Activated T-cell treated with anti-CD3 and anti-CD28 coated beads for 1 hour (primary cell): ENCODE measurements at places on chromosomes 3 and 15.

DNA sequence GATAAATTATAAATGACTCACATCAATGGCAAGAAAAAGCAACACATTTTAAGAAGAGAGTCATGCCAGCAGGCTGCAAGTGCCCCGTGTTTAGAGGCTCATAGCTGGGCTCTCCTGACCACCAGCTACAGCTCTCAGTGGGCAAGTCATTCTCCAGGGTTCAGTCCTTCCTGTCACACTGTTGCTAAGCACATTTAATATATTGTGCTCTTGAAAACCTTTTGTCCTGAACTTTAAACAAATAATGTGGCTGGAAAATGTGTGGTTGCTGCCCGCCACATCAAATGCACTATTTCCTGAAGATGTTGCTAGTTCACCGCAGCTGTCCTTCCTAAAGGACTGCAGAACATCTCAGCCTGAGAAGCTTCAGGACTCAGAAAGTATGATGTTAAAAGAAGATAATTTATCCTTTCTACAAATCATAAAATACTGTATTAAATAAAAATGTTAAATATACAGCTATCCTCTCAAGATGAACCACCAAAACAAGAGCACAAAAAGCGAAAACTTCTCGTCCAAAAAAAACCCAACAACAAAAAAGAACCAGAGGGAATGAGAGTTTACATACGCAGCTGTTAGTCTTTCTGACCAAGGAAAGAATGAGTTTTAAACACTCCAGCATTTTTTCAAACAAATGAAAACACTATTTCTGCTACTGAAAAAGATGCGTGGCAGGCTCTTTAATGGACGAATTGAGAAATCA is 951 bp downstream of the TARS3 start:
- DNase-seq: no peak

- DNase-seq: no peak
Observed at GRCh38 chr15:69997813-69998212, 99.9 kb downstream of the TLE3 start.

DNA sequence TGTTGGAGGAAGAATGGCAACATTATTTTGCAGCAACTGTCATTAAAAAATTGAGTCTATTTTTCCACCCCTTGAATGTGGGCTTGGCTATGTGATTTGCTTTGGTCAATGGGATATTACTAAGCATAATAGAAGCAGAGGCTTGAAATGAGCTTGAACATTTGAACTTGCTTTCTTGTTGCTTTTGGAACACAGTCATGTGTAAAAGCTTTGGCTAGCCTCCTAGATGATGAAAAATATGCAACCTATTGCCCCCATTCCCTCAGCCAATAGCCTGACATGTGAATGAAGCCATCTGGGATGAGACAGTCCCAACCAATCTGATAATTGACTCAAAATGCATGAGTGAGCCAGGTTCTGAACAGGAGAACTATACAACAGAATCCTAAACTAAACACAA is 78.4 kb downstream of the PLSCR2 start:
- no peak for DNase-seq

DNA sequence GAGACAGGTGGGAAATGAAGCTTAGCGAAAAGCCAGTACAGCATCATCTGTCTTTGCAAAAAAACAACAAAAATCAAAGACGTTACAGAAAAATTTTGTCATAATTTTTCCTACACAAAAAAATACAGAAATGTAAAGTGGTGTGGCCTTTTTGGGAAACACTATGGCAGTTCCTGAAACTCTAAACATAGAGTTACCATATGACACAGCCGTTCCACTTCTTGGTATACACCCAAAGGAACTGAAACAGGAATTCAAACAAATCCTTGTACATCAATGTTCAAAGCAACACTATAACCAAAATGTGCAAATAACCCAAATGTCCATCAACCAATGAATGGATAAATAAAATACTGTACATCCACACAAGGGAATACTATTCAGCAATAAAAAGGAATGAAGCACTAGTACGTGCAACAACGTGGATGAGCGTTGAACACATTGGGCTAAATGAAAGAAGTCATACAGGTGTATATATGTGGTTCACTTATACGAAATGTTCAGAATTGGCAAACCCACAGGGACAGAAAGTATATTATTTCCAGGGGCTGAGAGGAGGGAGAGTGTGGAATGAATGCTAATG is 46.8 kb downstream of the GLB1 start:
- no peak for DNase-seq

- no peak for DNase-seq
Observed at GRCh38 chr3:182713743-182714517, 79.4 kb upstream of the ATP11B start.

DNA sequence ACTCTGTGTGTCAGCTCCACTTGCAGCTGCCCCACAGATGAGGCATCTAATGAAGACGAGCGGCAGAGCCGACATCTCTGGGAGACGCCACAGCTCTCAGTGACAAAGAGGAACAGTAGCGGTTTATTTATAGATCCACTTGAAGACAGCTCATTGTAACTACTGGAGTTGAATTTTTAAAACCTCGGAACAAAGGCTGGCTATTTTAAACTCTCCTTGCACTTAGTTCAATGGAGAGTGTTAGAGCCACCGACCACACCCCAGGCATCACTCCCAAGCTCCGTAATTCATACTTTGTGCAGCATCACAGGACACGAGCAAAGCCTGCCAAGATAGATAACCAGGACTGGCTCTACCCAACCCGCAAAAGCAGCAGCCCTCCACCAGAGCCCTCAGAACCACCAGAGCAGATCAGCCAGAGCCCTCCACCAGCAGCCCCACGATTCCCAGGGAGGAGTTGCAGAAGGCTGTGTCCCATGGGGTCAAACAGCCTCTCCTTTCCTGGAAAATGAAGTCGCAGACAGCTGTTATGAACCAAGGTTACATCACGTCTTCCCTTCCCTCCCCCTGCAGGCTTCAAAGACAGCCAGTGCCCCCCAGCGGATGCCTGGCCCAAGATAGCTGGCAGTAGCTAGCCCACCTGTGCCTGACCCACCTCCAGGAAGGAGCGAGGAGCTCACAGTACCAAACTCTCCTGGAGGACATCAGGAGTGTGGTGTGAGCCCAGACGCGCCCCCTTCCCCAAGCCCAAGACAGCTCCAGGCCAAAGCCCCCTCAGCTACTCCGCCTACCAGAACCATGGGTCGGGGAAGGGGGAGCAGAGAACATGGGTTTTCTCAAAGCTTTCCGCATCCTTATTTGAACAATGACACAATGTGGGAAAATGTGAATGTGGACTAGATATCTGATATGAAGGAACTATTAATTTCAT is 45.7 kb downstream of the POC1A start:
- DNase-seq: no peak

- no peak for DNase-seq
Observed at GRCh38 chr3:95789111-95789510, 1025.3 kb upstream of the EPHA6 start.

DNA sequence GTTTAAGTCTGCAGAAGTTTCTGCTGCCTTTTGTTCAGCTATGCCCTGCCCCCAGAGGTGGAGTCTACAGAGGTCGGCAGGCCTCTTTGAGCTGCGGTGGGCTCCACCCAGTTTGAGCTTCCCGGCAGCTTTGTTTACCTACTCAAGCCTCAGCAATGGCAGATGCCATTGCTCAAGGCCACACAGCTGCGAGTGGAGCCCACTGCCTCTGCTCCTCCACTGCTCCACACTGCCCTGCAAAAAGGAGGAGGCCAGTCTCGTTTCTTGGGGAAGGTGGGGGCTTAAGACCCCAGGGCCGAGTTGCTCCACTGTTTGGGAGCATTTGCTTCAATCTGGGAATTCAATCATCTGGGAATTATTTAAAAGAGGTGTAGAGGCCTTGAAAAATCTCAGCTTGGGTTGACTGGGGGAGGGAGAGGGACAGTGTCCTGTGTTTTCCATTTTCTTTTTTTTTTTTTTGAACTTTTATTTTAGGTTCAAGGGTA is 144.6 kb upstream of the MEF2A start:
- peak; percentile 35 for DNase-seq

- no peak for DNase-seq
Observed at GRCh38 chr3:31495971-31496665, 36.6 kb upstream of the STT3B start.

GRCh38 chr15:44712346-44713005 is 1.2 kb downstream of the B2M start:
- DNase-seq: peak; percentile 41

- DNase-seq: no peak
Observed at GRCh38 chr15:53807501-53807900, 48.0 kb upstream of the WDR72 start.

DNA sequence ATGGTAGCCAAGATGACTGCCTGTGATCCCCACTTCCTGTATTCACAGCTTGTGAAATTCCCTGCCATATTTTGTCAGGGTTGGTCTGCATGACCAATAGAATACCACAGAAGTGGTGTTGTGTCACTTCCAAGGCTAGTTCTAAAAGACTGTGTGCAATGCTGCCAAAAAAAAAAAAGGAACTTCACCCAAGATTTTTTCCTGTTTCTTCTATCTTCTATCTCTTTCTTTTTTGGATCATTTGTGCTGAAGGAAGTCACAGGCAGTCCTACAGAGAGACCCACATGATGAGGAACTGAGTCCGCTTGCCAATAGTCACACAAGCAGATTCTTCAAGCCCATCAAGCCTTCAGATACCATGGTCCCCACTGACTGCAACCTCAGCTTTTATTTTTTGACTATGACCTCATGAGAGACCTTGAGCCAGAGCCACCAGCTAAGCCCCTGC is 18.1 kb upstream of the RAF1 start:
- no peak for DNase-seq

- no peak for DNase-seq
Observed at GRCh38 chr3:138135146-138135832, 3.1 kb upstream of the A4GNT start.

- no peak for DNase-seq
Observed at GRCh38 chr3:66476852-66477381, 23.9 kb downstream of the LRIG1 start.

DNA sequence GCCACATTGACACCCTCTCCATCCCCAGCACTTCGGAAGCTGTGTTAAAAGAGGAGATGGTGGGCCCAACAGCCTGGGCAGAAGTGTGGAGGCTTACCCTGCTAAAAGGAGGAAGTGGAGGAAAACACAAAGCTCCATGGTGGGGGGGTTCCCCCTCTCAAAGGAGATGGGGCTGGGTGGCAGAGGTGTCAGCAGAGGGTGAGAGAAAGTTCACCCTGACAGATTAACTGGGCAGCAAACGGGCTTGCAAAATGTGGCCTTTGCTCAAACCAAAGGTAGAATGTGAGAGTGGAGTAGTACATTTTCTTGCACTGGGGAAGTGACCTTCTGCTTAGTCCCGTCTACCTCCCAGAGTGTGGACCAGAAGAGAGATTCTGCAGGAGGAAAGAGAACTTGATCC is 44.7 kb downstream of the MYO1E start:
- DNase-seq: no peak

GRCh38 chr3:110859336-110859735 is 212.3 kb upstream of the NECTIN3 start:
- DNase-seq: no peak

DNA sequence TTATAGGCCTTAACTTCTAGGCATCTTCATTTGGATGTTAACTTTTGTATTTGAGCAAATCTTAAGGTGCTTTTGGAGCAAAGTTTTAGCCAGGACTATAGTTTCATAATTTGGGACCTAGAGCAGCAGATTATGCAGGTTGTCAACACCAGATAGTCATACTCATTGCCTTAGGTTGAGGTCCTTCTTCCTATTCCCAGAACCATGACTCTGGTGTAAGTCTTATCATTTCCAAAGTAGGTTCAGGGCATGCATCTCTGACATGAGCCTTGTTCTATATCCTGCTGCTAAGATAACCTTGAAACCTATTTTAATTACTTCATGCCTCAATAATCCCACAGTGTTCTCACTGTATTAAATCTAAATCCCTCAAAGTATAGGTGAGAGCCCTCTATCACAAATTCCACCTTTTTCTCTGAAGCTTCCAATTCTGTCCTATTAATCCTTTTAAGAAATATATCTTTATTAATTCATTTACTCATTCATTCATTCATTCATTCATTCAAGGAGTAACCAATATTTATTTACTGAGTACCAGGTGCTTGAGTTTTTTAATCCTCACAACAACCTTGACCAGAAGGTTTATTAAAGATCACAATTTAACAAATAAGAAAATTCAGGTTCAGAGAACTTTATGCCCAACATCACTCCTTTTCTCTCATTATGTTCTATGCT is 2.7 kb upstream of the FNDC3B start:
- DNase-seq: no peak

DNA sequence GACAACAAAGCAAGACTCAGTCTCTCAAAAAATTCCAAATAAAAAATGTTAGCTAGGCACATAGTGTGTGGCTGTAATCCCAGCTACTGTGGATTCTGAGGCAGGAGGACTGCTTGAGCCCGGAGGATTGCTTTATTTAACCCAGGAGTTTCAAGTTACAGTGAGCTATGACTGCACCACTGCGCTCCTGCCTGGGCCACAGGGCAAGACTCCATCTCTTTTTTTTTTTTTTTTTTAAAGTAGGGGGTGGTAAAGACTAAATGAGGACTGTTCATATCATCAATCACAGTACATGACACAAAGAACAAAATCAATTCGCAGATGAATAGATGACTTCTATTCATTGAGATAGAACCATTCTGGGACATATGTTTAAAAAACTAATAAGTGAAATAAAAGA is 48.1 kb downstream of the ACAP2 start:
- no peak for DNase-seq

DNA sequence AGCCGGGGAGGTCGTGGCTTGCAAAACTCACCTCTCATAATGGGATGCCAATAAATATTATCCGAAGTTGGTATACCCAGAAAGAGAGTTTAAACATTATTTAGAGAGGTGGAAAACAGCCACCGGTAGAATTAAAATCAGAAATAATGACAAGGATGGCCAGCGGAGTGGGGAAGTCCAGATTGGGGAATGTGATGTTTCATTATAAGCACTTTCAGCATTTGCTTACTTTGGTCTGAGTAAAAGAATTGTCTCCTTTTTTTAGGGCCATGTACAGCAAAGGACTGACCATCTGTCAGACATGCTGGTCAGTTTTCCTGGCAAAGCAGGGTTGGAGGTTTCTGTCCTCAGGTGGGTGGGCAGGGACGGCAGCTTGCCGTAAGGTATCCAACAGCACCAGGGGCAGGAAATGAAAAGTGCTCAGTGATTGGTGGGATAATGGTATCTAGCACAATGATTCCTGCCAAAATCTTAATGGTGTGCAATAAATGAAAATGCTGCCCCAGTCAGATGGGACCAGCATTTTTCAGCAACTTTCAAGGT is 24.3 kb downstream of the APBA2 start:
- DNase-seq: no peak

- no peak for DNase-seq
Observed at GRCh38 chr3:157872902-157873301, 233.3 kb downstream of the SHOX2 start.

GRCh38 chr3:15427182-15427880 is at the start of the genes EAF1 and METTL6:
Gene EAF1, plus strand, starts transcription at chr3:15427598. Its CDS starts 182 bp downstream, at chr3:15427780.
Gene METTL6, minus strand, starts transcription at chr3:15427544. Its CDS starts 1,033 bp downstream, at chr3:15426511.
- peak; percentile 79 for DNase-seq

GRCh38 chr3:9167222-9167621 is 82.2 kb downstream of the SRGAP3 start:
- DNase-seq: no peak

DNA sequence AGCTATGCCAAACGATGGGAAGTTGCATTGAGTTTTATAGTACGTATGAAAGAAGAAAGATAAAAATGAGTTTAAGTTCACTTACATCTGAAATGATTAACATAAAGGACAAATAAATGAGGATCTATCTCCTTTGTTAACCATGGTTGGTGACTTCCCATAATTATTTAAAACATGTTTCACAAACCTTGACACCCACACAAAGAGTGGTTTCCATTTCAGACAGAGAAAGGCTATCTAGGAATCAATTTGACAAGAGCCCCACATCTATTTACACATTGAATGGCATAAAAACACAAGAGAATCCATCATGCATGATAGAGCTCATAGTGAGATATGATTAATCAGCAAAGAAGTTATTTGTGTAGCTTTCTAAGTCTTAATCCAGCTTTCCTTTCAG is 14.2 kb upstream of the MTMR10 start:
- no peak for DNase-seq
